ENCODE measurements at places on chromosomes 6 and 20.

- no peak for DNase-seq
These were observed 106.5 kb downstream of the ARID1B start for GRCh38 chr6:156883497-156884252.

DNA sequence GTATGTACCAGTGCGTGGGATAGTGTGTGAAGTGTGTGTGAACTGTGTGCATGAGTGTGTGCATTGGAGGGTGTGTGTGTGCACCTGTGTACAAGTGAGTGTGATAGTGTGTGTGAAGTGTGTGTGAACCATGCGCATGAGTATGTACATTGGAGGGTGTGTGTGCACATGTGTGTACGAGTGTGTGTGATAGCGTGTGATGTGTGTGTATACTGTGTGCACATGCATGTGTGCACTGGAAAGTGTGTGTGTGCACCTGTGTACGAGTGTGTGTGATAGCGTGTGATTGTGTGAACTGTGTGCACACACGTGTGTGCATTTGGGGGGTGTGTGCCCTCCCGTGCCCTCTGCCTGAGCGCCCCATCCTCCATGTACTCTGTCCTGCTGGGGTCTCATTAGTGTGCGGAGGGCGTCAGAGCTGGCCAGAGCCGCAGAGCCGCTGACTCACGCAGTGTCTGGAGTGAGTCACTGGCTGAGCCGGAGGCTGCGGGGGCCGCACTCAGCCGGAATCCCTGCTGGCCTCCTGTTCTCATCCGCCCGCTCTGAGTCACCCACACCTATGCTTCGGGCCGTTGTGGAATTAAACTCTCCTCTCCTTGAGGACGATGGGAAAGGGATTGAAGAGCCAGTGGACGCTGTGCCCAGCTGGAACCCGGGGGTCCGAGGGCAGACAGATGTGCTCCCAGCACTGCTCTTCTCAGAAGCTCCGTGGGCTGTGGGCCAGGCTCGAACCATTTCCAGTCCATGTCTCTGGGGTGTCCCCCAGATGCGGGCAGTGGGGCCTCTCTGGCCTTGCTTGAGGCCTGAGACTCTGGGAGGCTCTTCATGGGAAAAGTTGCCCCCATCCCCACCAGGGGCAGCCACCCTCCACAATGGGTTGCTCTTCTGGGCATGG, 27.3 kb upstream of the STX16 start:
- no peak for DNase-seq

- DNase-seq, result no peak
These were observed 41.0 kb downstream of the UQCC1 start for GRCh38 chr20:35370751-35371150.

DNA sequence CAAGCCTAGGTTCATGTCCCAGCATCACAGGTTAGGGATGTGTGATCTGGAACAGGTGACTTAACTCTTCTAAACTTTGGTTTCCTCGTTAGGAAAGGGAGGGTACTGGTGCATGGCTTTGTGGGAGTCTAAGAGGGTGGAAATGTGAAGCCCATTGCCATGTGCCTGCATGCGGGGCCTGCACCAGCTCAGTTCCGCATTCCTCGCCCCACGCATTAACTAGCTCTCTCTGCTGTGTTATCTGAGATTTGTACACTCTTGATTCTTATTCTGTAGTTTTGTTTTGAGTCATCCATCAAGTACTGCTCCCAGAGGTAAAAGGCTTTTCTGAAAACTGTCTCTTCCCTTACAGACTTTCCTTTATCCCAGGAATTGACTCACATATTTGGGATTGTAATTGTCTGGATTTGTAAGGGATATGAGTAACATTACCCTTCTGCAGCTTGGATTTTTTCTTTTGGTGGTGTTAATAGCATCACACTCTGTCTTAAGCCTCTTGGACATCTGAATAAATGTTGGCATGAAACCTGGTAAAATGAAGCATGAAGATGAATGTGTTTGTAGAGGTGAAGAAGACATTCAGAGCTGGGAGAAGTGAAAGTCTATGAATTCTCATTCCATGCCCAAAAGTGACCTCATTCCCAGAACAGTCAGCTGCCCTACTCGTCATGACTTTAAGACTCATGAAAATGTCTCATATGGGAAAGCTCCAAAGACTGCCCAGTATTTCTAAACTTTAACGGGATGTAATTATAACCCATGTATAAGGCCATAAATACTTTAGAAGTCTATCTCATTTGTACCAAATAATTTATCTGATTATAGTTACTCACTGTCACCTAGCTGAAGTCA, 357.3 kb downstream of the FOXA2 start:
- no peak for DNase-seq

- DNase-seq, result peak; percentile 71
These were observed 20.1 kb downstream of the MRPS18A start for GRCh38 chr6:43667245-43668150.

GRCh38 chr6:88358846-88359245, 192.7 kb upstream of the CNR1 start:
- no peak for DNase-seq

GRCh38 chr6:6434151-6434550, 113.7 kb upstream of the F13A1 start:
- no peak for DNase-seq

DNA sequence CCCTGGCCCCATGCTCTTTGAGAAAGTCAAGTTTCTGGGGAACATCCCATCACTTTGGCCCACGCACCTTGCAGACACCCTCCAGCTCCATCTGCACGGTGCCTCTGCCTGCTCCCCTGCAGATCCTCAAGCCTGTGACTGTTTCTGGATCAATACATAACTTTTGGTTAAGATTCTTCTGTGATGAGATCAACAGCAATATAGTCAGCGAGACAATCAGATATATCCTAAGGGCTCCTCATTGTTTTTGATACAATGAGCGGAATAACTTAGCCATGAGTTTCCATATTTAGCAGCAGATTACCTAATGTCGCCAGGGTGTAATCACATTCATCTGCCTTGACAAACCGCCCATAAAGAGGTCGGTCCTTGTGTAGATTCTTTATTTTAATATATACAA, 109.3 kb upstream of the MTHFD1L start:
- no peak for DNase-seq

DNA sequence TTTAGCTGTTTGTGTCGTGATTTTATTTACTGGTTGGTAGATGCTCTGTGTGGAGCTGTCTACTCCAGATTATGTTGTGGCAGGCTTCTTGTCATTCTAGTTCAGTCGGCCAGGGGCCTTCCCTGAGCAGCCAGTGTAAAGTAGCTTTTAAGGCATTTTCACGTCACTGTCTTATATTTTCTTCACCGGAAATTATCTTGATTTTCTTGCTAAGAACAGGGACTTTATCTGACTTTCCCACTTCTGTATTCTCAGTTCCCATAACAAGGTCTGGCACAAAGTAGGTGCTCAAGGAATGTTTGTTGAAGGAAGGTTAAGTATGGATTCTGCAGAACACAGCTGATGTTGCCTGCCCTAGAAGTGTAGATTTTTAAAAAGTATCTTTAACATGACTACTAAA, 868 bp downstream of the LTV1 start:
- DNase-seq, result no peak

DNA sequence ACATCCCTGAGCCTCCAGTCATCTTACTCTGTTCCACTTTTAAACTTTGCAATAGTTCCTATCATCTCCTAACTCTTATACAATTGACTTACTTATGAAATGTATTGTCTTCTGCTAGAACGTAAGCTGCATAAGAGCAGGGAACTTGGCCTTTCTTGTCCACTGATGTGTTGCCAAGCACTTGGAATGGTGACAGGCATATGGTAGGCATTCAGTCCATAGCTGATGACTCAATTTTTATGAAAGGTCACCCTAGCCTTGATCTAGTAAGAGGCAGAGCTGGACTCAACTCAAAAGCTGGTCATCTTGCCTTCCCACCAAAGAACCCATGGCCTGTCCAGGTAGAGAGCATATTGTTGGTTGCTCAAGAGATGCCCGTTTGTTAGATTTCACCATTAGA, 82.4 kb upstream of the FAM184A start:
- DNase-seq, result no peak

GRCh38 chr6:106974336-106974998, at the start of gene CD24:
CD24 (minus strand) TSS chr6:106974729; CDS start chr6:106974646, 83 bp downstream.
- no peak for DNase-seq

DNA sequence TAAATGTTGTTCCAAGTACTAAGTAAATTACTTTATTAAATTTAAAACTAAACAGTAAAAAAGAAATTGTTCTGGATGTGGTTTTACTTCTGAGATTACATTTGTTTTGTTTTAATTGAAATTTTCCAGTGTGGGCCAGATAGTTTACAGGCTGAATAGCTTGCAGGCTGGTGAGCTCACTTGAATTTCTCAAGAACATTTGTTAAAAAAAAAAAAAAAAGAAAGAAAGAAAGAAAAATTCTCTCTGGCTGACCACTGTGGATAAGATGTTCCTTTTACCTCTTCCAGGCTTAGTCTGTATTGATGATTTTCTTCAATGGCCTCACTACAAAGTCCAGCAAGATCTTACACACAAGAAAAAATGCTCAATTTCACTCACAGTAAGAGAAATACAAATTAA, 85.4 kb downstream of the PLCG1 start:
- no peak for DNase-seq

- no peak for DNase-seq
These were observed 117.6 kb upstream of the ZFP64 start for GRCh38 chr20:52309181-52309580.

DNA sequence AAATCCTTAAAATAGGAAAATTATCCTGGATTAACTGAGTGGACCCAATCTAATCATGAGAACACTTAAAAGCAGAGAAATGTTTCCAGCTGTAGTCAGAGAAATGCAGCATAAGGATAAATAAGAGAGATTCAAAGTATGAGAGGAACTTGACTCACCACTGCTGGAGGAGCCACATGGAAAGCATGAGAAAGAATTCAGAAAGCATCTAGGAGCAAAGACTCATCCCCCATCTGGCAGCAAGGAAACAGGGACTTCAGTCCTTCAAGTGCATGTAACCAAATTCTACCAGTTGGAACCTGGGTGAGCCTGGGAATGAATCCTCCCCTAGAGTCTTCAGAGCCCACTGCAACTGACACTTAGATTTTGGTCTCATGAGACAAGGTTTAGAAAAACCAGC, 33.7 kb downstream of the RNF146 start:
- DNase-seq, result no peak

GRCh38 chr20:32445539-32446273, 87.6 kb downstream of the ASXL1 start:
- no peak for DNase-seq

DNA sequence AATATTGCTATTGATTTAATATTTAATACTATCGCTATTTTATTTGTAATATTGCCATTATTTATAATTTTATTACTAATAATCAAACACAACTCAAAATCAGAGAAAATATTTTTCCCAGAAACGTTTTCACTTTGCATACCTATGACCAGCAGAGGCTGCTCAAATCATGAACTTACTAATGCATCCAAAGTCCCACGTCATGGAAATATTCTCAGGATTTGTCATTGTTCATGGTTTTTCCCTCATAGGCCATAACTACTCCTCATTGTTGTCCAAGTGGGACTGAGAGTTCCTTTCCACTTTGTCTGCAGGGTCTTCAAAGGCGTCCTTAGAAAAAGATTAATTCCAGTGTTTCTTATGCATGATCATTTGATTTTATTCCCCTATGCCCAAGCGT, 344.8 kb downstream of the THBS2 start:
- no peak for DNase-seq

DNA sequence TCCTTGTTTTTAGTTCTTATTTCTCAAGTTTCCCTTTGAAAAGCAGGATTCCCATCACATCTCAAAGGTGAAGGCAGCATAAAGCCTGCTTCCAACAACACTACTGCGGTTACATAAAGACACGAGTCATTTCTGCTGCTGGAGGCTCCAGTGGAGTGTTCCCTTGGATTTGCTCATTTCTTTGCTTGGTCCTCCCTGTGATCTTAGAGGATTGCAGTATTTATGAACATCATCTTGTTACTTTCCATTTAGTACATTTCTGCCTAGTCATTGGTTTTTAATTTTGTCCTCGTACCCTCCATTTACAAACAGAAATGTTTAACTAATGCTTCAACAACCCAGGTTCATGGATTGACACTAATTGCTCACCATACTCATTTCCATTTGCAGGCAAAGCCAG, 298.8 kb downstream of the ZNF217 start:
- DNase-seq, result no peak

DNA sequence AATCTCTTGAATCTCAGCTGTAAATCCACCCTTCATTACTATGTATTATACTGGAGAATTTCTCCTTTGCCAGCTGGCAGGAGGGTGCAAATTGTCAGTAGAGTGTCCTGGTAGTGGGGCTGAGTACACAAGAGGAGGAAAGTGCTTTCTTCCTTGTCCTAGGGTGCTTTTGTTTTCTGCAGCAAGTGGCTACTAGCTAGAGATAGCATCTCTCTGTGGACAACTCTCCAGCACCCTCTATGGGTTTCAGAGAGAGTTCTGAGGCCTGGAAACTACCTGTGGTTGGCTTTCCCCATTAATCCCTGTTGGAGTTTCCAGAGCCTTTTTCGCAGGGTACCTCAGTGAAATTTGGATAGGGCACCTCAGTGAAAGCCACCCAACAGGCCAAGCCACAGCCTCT, 422.5 kb upstream of the RGS17 start:
- no peak for DNase-seq

DNA sequence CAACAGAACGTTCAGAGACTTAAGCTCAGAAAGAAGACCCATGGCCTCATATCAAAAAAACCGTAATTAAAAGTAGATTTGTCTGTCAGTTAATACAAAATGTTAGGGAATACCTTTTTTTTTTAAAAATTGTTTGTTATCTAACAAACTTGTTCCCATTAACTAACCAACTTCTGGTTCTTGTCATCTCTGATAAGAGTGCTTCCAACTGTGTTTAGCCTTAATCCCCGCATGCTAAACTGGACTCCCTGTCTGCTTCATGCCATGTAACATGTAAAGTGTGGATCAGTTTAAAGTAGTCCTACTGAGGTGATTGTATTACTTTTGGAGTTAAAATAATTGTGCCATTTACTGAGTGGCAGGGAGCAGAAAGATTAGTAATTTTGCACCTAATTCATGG, 6.3 kb downstream of the JARID2 start:
- no peak for DNase-seq

GRCh38 chr6:16019462-16019861, 109.4 kb upstream of the MYLIP start:
- no peak for DNase-seq

DNA sequence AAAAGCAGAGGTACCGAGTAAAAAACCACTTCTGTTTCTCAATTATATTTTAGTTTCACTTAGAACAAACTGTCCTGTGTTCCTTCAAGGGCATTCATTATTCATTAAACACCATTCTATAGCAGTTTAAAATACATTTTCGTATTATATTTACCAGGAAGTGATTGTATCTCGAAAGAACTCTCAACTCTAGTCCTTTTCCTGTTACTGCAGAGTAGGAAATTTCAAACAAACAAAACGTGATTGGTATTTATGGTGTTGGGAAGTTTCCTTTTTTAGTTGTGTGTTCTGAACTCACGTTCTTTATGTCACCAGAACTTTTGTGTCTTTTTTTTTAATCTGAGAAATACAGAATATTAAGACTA, 139.5 kb upstream of the BTBD3 start:
- no peak for DNase-seq

GRCh38 chr6:135054226-135054568, 425 bp downstream of the HBS1L start:
- no peak for DNase-seq

- no peak for DNase-seq
These were observed 6.6 kb upstream of the CPXM1 start for GRCh38 chr20:2807019-2807418.
